Urinary bladder (tissue), 4 donors: ENCODE measurements at places on chromosomes 4 and X. TPM values are rescaled to one million over a fixed set of nuclear protein-coding genes. Genes with fewer than 3 reads are reported as not detected.

RHOXF2 gene
- total RNA-seq: not detected

MTNR1A gene
- 1.9 TPM for total RNA-seq

GRCh38 chr4:47836641-47837093 is 1.2 kb downstream of the CORIN start:
- peak; percentile 45 for DNase-seq

GRCh38 chr4:70425306-70425705 is 27.6 kb downstream of the OPRPN start:
- no peak for DNase-seq

GRCh38 chr4:62871078-62871477 is 1538.2 kb downstream of the TECRL start:
- DNase-seq: no peak

GRCh38 chr4:4269331-4269731 is 20.6 kb downstream of the LYAR start:
- no peak for DNase-seq

GRCh38 chr4:77742054-77742453 is 77.1 kb downstream of the CNOT6L start:
- DNase-seq: no peak
